Pancreas (tissue), 10 donors: ENCODE measurements at places on chromosomes 4 and X. TPM values are rescaled to one million over a fixed set of nuclear protein-coding genes. Genes with fewer than 3 reads are reported as not detected.

PF4V1 gene
- total RNA-seq: not detected

PABPC5 gene
- total RNA-seq: 0.16 TPM

NOCT gene
- total RNA-seq: 3.0 TPM

DNA sequence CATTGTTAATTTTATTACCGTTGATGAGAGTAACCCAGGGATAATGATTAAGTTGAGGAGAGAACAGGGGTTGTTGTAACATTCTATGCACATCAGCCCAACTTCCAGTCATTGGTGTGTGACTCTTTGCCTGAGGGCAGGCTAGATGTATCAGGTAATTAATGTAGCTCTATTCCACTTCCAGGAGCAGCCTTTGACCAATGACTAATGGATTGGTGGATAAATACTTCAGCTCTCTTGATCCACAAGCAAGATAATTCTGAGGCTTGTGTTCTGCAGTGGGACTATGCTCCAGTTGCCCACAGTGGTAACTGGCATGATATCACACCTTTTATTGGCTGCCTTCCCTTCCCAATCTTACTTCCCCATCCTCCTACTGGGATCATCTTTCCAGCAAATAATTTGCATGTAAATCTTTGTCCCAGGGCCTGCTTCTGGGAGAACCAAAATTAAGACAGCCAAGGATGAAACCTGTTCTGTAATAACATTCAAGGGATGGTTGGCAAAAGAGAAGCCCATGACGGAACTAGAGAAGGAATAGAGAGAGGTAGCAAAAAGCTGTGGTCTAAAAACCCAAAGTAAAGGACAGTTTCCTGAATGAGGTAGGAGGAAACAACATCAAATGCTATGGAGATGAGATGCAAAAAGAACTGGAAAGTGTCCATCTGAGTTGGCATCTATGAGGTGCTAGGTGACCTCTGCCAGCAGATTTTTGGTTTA lies 241.4 kb upstream of the RPS6KA3 start:
- no peak for DNase-seq
- no peaks in the 10 kb centered on the region for H3K4me1 ChIP-seq
- H3K27ac ChIP-seq: no peak overlapping the region
- H3K4me3 ChIP-seq: no peak overlapping the region

GRCh38 chr4:141028024-141028529 lies 105.2 kb downstream of the RNF150 start:
- no peaks in the 10 kb centered on the region for H3K4me1 ChIP-seq
- no peak for DNase-seq
- H3K27me3 ChIP-seq: no peaks in the 10 kb centered on the region
- H3K27ac ChIP-seq: no peak overlapping the region

PCDH10 gene
- 0.12 TPM for total RNA-seq

GRCh38 chr4:79682161-79682560 lies 274.1 kb upstream of the GK2 start:
- H3K27ac ChIP-seq: no peak overlapping the region
- H3K4me1 ChIP-seq: no peaks in the 10 kb centered on the region
- H3K36me3 ChIP-seq: no peaks in the 10 kb centered on the region

DNA sequence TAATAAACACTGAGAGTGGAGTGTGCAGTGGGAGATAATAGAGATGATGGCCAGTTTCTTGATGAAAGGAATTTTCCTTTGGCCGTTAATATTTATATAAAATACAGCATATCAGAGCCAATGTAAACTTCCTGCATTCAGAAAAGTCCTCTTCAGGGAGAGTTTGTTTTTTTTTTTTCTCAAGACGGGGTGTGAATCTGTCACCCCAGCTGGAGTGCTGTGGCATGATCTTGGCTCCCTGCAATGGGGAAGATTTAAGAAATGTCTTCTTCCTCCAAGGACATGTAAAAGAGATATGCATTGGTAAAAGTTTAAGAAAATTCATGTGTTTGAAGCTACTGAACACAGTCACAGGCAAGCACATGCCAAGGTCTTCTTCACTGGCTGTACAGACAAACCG lies 25.4 kb upstream of the TBC1D9 start:
- no peaks in the 10 kb centered on the region for H3K4me1 ChIP-seq
- no peak for DNase-seq
- H3K4me3 ChIP-seq: no peak overlapping the region
- H3K36me3 ChIP-seq: no peaks in the 10 kb centered on the region
- no peaks in the 10 kb centered on the region for H3K27me3 ChIP-seq
- no peak overlapping the region for H3K27ac ChIP-seq

DNA sequence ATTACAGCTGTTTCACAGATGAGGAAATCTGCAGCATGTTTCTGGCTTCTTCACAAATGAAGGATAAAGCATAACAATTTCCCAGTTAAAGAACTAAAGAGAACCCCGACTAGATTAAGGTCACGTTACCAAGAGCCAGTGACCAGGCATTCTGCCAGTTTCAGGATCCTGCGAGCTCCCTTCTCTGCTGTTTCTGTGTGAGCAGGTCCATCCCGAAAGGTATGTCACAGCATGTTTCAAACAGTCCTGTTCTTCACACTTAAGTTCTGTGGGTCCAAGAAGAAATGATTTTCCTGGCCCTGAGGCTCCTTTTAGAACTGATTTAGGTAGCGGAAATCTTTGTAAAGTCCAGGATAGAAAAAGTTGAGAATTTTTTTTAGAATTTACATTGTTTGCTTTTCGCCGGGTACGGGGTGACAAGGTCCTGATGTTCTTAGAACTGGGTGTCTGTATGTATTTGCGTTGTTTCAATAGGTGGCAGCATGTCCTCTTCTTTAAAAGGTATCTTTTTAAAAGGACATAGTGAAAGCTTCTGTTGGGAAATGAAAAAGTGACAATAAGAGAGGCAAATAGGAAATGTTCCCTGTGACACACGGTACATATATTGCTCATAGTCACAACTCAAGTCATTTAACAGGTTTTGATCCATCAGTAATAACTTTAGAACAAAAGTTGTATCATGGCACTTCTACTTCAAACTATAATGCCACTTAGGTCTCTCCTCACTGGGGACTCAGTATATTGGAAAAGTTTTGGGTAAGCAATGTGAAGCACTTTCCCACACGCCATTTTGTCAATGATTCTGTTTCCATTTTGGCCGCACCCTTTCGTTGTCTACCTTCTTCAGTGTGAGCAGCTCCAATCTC lies 18.4 kb downstream of the IL21 start:
- no peaks in the 10 kb centered on the region for H3K36me3 ChIP-seq
- H3K4me1 ChIP-seq: no peaks in the 10 kb centered on the region
- no peak overlapping the region for H3K27ac ChIP-seq
- no peak for DNase-seq
- peaks cover 11% of the 10 kb centered on the region for H3K27me3 ChIP-seq

DNA sequence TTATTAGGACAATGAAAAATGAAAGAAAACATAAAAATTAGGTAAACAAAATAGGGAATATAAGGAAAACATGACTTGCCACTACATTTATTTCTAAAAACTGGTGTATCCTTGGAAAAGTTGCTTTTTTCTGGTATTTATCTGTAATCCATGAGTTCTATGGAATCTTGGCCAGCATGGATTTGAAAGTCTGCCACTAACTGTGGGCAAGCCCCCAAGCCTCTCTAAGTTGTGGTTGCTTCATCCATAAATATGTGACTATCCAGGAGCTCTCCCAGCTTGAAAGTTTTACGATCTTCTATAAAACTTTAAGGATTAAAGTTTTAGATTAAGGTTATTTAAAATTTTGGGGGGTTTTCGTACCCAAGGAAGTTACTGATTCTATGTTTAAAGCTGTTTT lies 21.8 kb downstream of the RPS6KA3 start:
- no peaks in the 10 kb centered on the region for H3K4me1 ChIP-seq
- H3K4me3 ChIP-seq: no peak overlapping the region
- H3K27me3 ChIP-seq: no peaks in the 10 kb centered on the region
- no peak for DNase-seq
- H3K27ac ChIP-seq: no peak overlapping the region

- no peak for DNase-seq
- H3K36me3 ChIP-seq: no peaks in the 10 kb centered on the region
Observed at GRCh38 chrX:32269866-32270265, 941.5 kb downstream of the DMD start.

DNA sequence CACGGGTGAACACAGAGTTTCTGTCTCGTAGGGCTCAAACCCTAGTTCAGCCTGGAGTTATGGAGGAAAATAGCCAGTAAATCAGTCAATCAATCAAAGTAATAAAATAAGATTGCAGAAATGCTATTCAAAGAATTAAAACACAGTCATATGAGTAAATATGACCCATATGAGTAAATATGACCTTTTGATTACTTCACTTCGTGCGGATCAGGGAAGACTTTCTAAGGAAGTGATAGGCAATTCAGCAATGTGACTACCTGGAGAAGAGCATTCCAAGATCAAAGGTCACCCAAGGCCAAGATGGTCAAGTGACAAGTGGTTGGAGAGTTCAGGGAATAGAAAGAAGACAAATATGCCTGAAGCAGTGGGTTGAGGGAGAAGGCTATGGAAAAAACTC lies 722.6 kb downstream of the ADGRL3 start:
- no peaks in the 10 kb centered on the region for H3K36me3 ChIP-seq
- H3K4me3 ChIP-seq: no peak overlapping the region
- DNase-seq: no peak
- H3K4me1 ChIP-seq: no peaks in the 10 kb centered on the region
- no peaks in the 10 kb centered on the region for H3K27me3 ChIP-seq

DNA sequence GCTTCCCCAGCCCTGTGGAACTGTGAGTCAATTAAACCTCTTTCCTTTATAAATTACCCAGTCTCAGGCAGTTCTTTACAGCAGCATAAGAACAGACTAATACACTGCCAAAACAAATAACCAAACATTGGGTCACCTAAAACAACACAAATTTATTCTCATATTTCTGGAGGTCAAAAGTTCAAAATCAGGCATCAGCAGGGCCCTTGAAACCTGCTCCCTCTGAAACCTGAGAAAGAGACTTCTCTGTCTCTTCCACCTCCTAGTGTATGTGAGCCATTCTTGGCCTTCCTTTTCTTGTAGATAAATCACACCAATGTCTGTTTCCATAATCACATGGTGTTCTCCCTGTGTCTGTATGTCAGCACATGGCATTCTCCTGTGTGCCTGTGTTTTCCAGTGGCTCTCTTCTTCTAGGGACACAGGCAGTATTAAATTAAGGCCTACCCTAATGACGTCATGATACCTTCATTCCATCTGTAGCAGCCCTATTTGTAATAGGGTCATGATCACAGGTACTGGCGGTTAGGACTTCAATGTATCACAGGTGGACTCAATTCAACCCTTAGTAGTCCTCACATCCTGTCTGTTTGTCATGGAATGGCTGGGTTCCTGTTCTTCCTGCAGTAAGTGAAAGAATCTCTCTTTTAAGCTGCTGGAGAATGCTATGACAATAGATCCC lies 147.3 kb upstream of the CLNK start:
- no peaks in the 10 kb centered on the region for H3K4me1 ChIP-seq
- no peaks in the 10 kb centered on the region for H3K36me3 ChIP-seq

DNA sequence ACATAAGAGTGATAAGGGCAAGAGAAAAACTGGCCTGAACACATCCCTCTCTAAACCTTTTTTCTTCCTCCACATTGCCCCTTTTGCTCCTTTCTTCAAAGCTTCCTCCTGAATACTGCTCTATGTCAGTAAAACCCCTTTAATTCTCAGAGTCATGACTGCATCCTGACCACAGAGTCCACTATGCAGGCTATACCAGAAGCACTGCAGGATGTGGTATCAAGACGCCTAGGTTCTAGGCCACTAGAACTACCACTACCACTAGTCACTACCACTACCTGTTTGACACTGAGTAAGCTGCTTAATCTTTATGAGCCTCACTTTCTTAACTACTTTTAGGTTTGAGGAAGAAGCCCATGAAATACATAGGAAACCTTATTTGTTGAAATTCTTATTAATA lies 38.7 kb downstream of the ARHGEF9 start:
- H3K36me3 ChIP-seq: no peaks in the 10 kb centered on the region
- no peak for DNase-seq
- H3K4me3 ChIP-seq: no peak overlapping the region
- no peaks in the 10 kb centered on the region for H3K4me1 ChIP-seq
- no peaks in the 10 kb centered on the region for H3K27me3 ChIP-seq

DNA sequence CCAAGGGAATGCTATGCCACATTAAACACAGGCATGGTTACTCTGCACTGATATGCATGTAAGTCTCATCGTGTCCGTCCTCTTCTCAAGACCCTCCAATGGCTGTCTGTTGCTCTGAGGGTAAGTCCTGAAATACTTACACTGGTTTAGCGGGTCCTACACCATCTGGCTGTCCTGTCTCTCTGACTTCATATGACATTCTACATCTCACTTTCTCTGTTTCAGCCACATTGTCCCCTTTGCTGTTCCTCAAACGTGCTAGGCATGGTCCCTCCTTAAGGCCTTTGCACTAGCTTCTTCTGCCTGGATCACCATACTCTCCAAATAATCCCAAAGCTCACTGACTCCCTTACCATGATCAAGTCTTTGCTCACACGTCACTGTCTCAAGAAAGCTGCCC lies 131.4 kb downstream of the PALLD start:
- H3K4me3 ChIP-seq: no peak overlapping the region
- no peak overlapping the region for H3K27ac ChIP-seq
- H3K36me3 ChIP-seq: no peaks in the 10 kb centered on the region

GRCh38 chr4:24519649-24520048 lies 64.7 kb downstream of the DHX15 start:
- DNase-seq: peak; percentile 20
- peaks cover 20% of the 10 kb centered on the region for H3K4me1 ChIP-seq
- H3K36me3 ChIP-seq: no peaks in the 10 kb centered on the region
- no peak overlapping the region for H3K4me3 ChIP-seq

GRCh38 chr4:4492161-4492847 lies 49.5 kb downstream of the STX18 start:
- H3K36me3 ChIP-seq: no peaks in the 10 kb centered on the region
- peaks cover 15% of the 10 kb centered on the region for H3K4me1 ChIP-seq
- no peak overlapping the region for H3K27ac ChIP-seq
- no peaks in the 10 kb centered on the region for H3K27me3 ChIP-seq
- no peak overlapping the region for H3K4me3 ChIP-seq
- no peak for DNase-seq

- DNase-seq: no peak
- no peaks in the 10 kb centered on the region for H3K36me3 ChIP-seq
- no peaks in the 10 kb centered on the region for H3K4me1 ChIP-seq
- no peaks in the 10 kb centered on the region for H3K27me3 ChIP-seq
- no peak overlapping the region for H3K27ac ChIP-seq
Observed at GRCh38 chr4:185564349-185564748, 29.0 kb upstream of the PDLIM3 start.

DNA sequence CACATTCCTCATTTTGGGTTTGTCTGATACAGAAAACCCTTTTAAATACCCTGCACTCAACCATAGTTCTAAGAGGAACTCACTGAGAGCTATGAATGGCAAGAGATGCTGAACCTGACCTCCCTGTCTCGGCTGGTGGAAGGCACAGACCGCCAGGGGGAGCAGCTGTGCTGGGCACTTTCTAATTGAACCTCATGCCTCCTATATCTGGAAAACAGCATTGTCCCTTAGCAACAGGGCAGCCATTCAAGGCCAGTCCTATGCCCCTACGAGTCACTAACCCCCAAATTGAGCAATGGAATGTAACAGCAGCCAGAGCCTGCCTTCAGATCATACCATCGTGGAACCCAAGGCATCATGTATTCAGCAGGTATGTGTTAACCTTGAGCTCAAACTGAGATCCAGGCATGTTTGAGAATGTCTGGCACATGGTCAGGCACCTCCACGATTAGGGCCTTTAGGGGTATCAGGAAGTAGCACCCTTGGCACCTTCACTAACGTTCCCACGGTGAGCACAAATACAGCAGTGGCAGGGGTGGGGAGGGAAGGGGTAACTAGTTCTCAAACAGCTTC lies 5.1 kb downstream of the USP27X start:
- H3K36me3 ChIP-seq: no peaks in the 10 kb centered on the region
- no peak overlapping the region for H3K27ac ChIP-seq
- peak; percentile 64 for DNase-seq
- no peaks in the 10 kb centered on the region for H3K4me1 ChIP-seq
- no peak overlapping the region for H3K4me3 ChIP-seq

MSANTD1 gene
- 1.1 TPM for total RNA-seq

- no peak overlapping the region for H3K4me3 ChIP-seq
- no peaks in the 10 kb centered on the region for H3K4me1 ChIP-seq
- DNase-seq: no peak
- no peaks in the 10 kb centered on the region for H3K27me3 ChIP-seq
Observed at GRCh38 chrX:69214463-69214862, 49.2 kb upstream of the PJA1 start.
